ENCODE measurements at places on chromosomes 2 and 18. TPM values are rescaled to one million over a fixed set of nuclear protein-coding genes. Genes with fewer than 3 reads are reported as not detected.

The LYPD6 gene
- 3.9 TPM for total RNA-seq

The C2orf66 gene
- not detected for total RNA-seq

The PDE1A gene
- 0.10 TPM for total RNA-seq

The ANKAR gene
- total RNA-seq = 1.7 TPM

The EMILIN1 gene
- total RNA-seq = 7.2 TPM

The NEU2 gene
- total RNA-seq = not detected

The EHD3 gene
- 4.4 TPM for total RNA-seq

The RSAD2 gene
- total RNA-seq = 15.7 TPM

The SLC23A3 gene
- total RNA-seq = 0.60 TPM

The SRD5A2 gene
- total RNA-seq = not detected

The C2orf72 gene
- total RNA-seq = not detected

The SERPINB3 gene
- not detected for total RNA-seq

The FAM124B gene
- total RNA-seq = 22.1 TPM

The NOL4 gene
- not detected for total RNA-seq

The SSB gene
- 98.0 TPM for total RNA-seq
